ENCODE measurements at places on chromosomes 4 and X.

- DNase-seq = peak; percentile 53
Measured at GRCh38 chr4:8403173-8403753, 37.3 kb downstream of the ACOX3 start.

DNA sequence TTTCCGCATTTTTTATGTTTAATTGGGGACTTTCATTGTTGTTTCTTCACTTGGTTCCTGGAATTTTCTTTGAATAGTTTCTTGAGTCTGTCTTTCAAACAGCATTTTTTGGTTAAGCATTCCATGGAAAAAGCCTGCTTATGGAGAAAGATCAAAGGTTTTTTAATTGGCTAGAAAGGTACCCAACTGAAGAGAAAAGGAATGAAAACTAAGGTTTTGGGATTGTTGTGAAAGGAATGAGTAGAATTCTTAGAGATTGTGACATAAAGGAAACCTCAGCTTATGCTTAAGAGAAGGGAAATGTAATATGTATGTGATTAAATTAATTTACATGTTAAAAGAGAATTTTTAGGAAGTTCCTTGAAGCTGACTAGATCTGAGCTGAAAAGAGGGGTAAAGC lies 82.8 kb downstream of the CCKAR start:
- DNase-seq = no peak

DNA sequence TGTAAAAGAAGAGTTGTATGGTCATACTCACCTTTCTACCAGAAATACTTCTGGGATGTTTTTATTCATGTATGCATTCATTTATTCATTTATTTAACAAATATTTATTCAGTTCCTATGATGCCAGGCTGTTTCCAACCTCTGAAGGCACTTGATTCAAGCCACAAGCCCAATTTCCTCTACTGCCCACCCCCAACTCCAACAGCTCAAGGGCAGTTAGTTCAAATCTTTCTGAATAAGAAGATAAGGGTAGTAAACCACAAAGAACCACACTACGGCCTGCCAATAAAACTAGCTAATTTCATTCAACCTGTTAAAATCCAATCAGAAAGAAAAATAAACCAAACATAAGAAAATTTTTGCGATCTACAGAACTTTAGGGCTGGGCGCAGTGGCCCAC lies 31.2 kb downstream of the LRBA start:
- DNase-seq = no peak

DNA sequence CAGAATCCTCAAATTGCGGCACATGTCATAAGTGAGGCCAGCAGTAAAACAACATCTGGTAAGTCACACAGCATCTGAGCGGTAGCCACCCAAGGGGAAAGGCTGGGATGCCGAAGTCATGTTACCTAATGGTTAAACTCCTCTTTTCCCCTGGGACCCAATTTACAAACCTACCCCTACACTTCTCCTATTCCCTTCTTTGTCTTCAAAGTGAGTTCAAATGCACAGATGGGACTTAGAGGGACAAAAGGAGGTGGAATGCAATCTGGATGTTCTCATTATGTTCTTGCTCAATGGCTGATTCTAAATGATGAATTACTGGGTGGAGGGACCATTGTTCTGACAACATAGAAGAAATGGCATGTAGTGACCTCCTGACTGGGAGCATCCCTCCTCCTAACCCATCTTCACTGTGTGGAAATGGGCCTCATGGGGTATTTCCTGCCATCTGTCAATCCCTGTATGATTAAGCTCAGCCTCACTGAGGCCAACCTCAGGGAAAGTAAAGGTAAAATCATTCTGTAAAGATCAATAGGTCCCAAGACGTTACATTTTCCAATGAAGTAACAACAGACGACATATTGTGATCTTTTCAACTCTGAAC lies 8.5 kb downstream of the CD40LG start:
- no peak for DNase-seq

GRCh38 chr4:178812866-178813265 lies 1370.6 kb upstream of the AGA start:
- DNase-seq = no peak

- DNase-seq = no peak
Measured at GRCh38 chr4:41454423-41454822, 83.5 kb upstream of the LIMCH1 start.

- DNase-seq = no peak
Measured at GRCh38 chrX:112991801-112992200, 151.2 kb upstream of the AMOT start.

GRCh38 chr4:168070903-168071302 lies 21.4 kb upstream of the ANXA10 start:
- DNase-seq = no peak

- DNase-seq = no peak
Measured at GRCh38 chr4:30720021-30720660, at the start of gene PCDH7. TSS of gene PCDH7 (plus strand) at chr4:30720369. CDS start at chr4:30721423, 1,054 bp downstream.

GRCh38 chr4:22897520-22898108 lies 204.9 kb downstream of the GBA3 start:
- no peak for DNase-seq

- no peak for DNase-seq
Measured at GRCh38 chr4:18319431-18319830, 297.9 kb upstream of the LCORL start.

DNA sequence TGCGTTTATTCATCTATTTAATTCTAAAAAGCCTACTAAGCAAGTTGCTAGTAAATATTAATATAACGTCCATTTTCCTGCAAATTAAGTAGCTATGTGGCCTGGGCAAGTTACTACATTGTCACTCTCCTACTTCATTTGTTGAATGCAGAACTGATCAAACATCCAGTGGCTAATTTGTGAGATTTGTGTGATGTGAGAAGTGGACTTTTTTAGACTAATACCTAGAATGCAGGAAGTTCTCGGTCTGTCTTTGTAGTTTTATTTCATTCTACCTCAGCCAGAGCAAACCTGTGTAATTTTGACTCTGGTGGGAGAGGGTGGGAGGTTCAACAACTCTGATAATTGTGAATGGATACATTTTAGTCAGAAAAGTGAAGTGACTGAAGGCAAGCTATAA lies 840 bp downstream of the GUF1 start:
- DNase-seq = no peak

DNA sequence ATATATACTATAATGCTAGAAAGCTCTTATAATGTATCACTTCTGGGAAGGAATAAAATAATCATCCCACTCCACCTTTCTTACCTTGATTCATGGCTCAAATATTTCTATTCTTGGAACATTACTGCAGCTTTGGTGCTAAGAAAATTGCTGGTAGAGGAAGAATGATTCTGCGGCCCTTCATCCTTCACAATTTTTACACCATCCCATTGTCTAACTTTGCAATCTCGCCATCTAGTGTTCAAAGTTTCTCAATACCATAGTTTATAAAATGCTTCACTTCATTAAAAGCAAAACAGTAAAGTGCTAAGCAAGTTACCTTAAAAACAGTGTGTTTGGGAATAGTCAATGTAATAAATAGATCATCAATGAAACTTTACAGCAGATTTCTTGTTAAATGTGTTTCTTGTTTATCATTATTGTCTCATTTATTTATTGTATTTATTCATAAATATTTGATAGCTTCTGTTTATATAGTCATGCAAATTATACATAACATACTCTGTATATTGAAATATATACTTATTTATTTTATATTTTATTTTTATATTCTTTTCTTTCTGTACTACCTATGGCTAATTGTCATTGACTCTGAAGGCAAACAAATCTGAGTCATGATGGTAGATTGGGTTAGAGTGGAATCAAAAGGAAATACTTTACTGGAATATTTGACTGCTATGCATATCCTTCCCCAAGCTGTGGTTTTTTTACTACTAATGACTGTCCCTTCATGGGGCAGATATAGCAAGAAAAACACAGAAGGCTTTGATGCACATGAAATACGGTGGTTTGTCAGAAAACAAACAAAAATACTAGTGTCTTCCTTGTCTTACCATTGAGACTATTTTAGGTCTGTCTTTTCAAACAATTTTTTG lies 390.7 kb downstream of the MAPK10 start:
- no peak for DNase-seq

DNA sequence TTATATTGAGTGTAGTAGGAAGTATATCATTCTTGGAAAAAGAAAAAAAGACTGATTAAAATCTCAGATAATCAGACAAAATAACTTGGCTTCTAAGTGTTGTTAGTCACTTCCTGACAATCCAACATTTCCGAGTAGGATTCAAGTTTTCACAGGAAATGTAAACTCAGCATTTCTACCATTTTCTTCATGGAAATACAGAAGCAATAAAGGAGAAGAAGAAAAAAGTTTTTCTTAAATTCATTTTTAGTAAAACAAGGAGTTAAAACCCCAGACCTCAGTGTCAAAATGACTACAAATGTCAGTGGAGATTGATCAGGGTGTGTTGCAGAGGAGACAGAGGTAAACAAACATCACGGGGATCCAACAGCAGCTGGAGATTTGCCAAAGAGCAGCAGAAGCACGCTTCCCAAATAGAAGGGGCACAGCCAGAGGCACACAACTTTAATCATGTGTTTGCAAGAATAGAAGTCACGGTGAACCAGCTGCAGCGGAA lies 129.3 kb upstream of the FAM9B start:
- DNase-seq = no peak

DNA sequence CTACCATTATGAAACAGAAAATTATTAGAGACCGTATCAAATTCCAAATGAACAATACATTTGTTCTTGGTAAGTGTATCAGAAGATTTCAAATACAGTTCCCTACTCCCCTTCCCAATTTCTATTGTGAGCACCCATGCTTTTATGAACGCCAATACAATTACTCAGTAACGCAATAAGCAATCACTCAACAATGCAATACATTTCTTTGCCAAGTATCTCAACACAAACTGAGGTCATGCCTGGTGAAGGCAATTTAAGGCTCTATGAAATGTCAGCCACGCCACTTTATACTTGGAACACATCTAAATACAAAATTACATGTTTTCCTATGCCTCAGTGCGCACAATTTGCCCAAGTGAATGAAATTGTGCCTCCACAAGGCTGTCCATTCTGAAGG lies 712 bp downstream of the PNPLA4 start:
- no peak for DNase-seq

DNA sequence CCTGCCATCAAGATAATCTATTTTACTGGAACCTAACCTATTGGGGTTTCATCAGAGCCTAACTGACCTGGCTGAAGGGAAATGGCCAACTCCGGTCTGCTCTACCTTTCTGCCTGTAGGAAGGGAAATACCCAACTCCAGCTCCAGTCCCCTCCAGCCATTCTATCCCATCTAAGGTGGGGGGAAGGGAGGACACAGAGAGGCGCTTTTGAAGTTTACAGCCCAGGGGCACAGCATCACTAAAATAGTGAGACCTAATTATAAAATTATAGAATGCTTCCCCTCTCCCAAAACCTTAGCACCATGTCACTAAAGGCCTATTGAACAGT lies 27.8 kb upstream of the ACSL4 start:
- no peak for DNase-seq

- DNase-seq = no peak
Measured at GRCh38 chr4:24470666-24471485, 113.5 kb downstream of the DHX15 start.

DNA sequence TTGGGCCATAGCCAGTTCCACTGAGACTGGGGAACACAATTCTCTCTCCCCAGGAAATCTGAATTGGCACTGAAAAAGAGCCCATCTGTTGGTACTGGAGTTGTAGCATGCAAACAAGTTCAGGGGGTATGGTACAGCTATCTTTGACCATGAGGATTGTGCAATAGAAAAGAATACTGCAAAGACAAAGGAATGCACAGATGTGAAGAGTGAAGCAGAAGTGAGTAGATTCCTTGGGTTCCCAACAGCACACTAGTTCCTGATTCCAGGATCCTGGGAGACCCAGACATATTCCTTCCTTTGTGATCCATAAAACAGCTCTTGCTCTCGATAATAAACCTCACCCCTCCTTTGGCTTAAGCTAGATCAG lies 43.3 kb upstream of the CTAG2 start:
- no peak for DNase-seq

DNA sequence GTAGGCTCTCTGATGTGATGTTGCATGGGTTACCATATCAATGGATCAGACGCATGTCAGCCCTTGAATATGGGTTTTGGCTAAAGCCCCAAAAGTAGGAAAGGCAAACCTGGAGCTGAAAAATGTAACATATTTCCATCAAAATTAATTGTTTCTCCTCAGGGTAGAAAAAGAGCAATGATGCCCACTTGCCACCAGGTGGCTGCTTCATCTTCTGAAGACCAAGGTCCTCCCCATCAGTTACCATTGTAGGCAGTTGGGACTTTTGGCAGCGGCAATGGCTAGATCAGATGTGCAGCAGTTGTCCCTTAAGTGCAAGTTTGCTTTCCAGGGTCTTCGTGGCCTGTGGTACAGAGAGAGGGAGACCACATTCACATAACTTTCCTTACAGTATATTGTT lies 118.2 kb downstream of the NAF1 start:
- no peak for DNase-seq

GRCh38 chrX:12967711-12968465 lies 7.0 kb upstream of the TMSB4X start:
- no peak for DNase-seq

GRCh38 chr4:152738827-152739226 lies 40.7 kb downstream of the TIGD4 start:
- DNase-seq = no peak

DNA sequence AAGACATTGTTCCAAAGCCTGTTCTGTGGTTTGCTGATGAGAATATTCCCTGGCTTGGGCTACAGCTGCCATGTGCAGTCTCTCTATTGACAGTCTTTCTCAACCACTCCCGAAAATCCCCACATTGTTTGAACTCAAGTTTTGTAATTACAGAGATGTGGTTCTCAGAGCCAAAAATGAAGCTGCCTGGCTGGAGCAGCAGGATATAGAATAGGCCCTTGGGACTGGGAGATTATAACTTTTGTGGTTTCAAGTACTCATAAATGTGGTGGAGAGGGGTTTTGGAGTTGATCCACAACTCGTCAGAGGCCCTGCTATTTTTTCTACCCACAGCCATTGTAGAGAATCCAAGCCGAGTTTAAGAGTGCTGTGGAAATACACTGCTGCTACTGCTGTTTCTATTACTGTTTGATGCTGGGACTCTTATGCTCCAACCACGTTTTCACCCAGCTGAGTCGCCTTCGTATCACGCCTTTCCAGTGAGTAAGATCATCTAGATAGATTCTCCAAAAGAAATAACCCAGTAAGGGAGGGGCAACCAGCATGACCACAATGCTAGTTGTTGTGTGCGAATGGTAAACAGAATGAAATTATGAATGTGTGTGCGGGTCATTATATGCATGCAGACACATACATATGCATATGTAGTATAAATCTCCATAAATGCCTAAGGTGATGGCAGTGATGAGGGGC lies 57.1 kb upstream of the ATXN3L start:
- DNase-seq = peak; percentile 68

DNA sequence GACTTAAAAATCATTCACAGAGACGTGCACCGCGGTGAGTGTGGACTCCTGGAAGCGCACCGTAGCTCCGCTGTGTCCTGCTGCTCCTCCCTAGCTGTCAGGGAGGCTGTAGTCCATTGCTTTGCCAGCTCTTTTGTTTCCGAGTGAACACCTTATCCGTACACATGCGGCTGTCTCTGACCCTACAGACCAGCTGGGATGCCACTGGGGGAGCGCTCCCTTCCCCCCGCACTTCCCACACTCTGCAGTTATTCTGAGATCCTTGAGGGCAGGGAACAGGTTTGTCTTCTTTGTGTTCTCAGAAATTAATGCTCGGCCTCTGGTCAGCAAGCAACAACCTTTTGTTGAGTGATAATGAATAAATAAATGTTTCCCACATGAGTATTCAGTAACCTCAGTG lies 33.7 kb upstream of the MSANTD1 start:
- no peak for DNase-seq

- DNase-seq = no peak
Measured at GRCh38 chr4:113607147-113607720, 154.3 kb downstream of the CAMK2D start.

GRCh38 chrX:67723580-67724351 lies 179.9 kb downstream of the AR start:
- no peak for DNase-seq

- DNase-seq = no peak
Measured at GRCh38 chr4:32251926-32252325, 1531.8 kb downstream of the PCDH7 start.

Measured in NCI-H1930 (cell line).